Endothelial cell (in vitro differentiated cells): ENCODE measurements at places on chromosomes 2 and 18.

DNA sequence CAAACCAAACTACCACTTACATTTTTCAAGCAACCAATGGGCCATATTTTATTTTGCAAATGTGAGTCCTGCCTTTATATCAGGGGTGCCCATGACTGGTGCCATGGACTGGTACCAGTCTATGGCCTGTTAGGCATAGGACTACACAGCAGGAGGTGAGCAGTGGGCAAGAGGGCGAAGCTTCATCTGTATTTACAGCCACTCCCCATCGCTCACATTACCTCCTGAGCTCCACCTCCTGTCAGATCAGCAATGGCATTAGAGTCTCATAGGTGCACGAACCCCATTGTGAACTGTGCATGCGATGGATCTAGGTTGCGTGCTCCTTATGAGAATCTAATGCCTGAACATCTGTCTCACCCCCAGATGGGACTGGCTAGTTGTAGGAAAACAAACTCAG is 53.6 kb downstream of the CCDC68 start:
- no peak for DNase-seq

DNA sequence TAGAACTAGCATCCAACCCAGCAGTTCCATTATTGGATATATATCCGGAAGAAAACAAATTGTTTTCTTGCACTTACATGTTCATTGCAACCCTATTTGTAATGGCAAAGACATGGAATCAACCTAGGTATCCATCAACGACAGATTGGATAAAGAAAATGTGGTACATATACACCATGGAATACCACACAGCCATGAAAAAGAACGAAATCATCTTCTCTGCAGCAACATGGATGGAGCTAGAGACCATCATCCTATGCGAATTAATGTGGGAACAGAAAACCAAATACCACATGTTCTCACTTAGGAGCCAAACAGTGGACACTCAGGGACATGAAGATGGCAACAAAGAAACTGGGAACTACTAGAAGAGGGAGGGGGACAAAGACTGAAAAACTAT is 352.7 kb downstream of the CDH2 start:
- no peak for DNase-seq

DNA sequence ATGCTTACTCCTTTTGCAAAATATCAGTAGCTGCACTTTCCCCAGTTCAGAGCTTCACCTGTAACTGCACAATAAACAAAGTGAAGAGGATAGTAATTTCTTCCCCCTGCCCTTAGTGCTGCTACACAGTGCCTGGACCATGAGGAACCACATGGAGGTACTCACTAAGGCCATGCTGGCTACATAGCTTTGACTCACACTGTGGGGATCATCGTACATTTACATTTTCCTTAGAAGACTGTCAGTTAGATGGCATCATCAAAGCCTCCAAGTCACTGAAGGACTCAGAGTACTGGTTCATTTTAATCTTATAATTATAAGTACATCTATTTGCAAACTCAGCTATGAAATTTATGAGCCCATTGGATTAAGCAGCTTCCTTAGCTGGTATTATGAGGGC is 1416.5 kb upstream of the CELF4 start:
- DNase-seq: no peak

GRCh38 chr2:84116143-84116542 is 342.9 kb downstream of the SUCLG1 start:
- DNase-seq: no peak

DNA sequence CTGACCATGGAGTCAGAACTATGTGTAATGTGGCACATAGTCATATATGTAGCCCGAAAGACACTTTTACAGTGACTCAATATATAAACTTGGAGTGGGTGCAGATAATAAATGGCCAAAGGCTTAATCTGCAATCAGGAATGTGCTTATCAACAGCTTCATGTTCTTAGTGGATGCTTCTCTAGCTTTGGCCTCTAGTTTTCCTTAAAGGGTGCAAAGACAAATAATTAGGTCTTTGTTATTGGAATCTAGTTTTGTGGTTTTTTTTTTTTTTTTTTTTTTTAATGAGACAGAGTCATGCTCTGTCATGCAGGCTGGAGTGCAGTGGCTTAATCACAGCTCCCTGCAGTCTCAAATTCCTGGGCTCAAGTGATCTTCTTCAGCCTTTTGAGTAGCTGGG is 625.6 kb downstream of the EPHA4 start:
- no peak for DNase-seq

GRCh38 chr2:20355131-20355530 is 4.5 kb upstream of the PUM2 start:
- no peak for DNase-seq

GRCh38 chr2:121875585-121876185 is 120.2 kb downstream of the TSN start:
- no peak for DNase-seq

DNA sequence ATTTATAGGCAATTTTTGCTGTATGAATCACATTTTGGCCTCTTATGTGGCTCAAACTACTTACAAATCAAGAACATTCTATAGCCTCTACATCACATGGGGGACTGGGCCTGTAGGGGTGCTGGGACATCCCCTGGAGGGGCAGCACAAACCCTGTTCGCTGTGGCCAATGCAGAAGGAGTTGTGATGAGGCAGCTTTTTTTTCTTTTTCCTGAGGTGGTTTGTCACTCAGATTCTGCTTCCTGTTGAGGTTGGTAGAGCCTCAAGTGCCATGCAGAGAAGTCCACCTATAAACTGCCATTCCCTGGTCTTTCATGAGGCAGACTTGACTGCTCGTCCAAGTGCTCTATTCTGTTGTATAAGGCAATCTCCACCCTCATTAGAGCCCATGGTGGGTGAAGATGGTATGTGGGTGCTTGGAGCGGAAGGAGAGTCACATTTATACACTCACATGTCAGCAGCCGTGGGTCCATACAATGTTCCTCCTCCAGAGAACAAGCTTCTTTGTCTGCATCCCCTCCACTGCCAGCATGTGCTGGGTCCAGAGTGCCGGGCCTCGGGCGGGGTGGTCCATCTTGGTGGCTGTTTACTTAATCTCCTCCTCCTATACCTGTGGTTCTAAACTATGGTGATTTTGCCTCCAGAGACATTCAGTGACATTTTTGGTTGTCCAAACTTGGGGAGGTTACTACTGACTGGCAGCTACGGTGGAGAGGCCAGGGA is 120.3 kb downstream of the ACOXL start:
- DNase-seq: no peak

- DNase-seq: no peak
Observed at GRCh38 chr2:5121642-5122041, 570.5 kb upstream of the SOX11 start.

- DNase-seq: no peak
Observed at GRCh38 chr2:98825404-98825803, 94.5 kb upstream of the MGAT4A start.

- DNase-seq: no peak
Observed at GRCh38 chr2:44902217-44903137, 39.0 kb upstream of the SIX3 start.

GRCh38 chr2:196987649-196988364 is 61.3 kb upstream of the PGAP1 start:
- no peak for DNase-seq

DNA sequence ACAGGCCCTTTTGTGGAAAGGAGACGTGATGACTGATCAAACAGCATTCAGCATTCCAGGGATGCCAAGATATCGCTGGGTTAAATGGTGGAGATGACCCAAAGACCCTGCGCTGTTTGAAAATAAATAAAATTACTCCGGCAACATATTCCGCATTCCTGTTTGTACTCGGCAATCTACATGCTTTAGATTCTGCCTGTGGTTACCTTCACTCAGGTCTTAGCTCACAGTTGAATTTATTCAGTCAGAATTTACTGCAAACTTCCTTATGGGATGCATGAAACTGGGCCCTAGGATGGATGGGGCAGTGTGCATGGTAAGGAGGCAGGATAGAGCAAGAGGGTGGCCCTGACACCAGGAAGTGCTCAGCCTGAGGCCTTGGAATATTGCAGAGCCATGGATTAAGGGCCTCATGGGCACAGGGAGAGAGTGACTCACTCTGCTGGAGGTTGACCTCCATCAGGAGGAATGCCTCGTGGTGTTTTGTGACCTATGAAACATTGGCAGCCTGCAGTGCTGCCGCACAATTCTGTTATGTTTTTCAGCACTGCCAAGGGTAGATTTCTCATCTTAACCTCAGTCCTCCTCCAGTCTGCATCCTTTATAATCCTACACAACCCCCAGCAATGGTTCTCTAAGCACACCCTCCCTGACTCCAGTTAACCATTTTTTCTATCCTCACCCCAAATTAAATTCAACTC is 321.4 kb downstream of the IRS1 start:
- no peak for DNase-seq

GRCh38 chr2:209471037-209471436 is 47.2 kb downstream of the MAP2 start:
- DNase-seq: no peak

GRCh38 chr2:26609205-26609631 is 31.9 kb downstream of the CIB4 start:
- no peak for DNase-seq

DNA sequence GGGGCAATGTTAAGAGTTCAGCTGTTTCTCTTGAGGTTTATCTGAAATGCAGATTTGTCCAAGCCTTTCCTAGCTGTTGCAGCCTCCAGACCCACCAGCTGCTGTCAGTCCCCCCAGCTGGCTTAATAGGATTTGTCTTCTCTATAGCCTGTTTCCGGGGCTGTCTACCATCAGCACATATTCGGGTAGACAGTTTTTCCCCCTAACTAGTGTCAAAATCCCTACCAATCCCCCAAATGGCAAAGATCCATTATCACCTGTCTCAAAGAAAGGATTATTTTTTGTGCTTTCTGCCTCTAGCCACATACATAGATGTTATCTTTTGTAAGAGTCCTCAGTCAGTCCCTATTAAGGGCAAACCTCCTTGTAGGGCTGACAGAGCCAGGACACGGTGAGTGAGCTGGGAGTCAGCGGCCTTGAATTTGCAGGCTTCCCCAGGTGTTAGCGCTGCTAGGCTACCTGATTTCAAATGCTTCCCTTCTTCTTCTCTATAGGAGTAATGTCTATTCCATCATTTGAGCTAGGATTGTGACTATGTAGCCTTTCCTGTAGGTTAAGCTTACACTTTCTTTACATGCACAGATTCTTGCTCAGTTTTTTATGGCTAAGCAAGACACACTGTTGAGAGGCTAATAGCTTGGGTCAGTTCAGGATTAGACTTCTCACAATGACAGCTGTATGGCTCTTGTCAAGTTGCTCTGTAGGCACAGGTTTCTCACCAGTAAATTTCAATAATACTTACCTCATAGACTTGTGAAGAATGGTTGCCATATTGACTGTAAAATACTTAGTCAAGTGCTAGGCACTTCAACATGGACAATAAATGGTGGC is 171.1 kb upstream of the UNC80 start:
- DNase-seq: no peak

DNA sequence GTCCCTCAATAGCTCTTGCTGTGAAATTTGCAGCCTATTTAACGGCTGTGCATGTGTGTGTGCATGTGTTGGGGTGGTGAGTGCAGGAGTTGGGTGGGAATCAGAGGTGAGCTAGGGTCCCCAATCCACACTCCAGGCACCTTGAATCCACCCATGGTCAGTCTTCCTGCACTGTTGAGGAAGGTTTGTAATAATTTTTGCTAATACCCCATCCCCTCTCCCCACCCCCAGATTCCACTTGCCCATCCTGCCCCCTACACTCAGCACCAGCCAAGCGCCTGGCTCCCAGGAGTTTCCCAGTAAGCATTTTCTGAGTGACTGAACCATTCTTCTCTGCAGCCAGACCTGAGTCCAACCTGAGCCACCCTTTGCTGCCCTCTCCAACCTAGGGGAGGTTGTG is 208.4 kb upstream of the RAB12 start:
- DNase-seq: no peak

DNA sequence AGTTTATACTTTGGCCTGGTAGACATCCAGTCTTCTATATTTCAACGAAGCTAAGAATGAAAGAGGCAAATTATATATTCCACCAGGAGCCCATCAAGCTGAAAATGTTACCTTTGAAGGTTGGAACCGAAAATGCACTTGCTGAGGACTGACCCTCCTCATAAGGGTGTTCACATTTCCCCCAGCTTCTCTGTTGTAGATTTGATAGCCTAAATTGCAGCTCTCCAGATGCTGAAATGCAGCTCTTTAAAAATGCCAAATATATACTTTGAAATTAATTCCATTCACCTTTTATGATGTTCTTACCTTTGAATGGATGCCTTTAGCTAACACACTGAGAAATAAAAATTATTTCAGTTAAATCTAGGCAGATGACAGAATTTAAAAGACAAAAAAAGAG is 1.8 kb upstream of the FIGN start:
- DNase-seq: no peak

DNA sequence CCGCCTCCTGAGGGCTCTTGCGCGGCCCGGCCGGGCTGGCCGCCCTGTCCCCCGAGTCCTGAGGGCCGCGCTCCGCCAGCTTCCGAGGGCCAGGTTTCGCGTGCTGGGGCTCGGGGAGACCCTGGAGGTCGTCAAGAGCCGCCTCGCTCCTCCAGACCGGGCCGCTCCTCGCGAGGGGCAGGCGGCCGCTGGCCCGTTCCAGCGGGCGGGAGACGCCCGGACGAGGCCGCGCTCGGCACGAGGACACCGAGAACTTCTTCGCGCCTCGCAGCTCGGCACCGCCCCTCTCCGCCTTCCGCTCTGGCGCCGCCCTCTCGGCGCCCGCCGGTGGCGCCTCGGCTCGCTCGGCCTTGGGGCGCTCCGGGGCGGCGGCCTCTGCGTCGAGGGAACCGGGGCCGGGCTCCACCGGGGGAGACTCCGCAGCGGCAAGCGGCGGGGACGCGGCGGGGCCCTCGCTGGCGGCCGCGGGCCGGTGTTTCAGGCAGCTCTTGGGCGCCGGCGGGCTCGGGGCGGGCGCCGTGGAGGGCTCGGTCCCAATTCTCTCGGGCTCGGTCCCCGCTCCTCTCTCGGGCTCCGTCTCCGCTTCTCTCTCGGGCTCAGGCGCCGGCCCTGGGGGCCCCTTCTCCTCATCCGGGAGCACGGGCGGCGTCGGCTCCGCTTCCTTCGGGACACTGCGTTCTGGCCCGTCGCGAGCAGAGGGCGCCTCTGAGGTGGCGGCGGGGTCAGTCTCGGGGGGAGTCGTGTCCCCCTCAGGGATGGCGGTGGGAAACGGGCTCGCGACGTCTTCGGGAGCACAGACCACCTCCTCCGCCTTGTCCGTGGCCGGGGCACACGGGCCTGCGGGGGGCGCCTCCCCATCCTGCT is 91.6 kb upstream of the MGAT4A start:
- DNase-seq: peak; percentile 57

DNA sequence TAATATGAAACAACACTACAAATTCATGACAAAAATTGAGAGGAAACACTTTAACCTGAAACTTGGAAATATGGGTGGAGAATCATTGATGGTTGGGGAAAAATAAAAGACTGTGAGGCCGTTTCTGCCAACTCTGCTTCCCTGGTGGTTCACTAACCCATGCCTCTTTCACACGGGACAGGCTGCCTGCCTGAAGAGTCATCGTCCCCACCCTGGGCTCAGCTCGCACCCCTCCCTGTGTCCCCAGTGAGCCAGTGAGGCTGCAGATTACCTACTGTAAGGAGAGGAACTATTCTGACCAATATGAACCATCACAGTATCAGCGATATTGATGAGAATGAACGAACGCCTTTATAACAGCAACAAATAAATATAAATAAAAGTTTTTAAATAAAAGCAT is 357.8 kb upstream of the CDH20 start:
- no peak for DNase-seq
